CD4-positive, alpha-beta memory T cell (primary cell): ENCODE measurements at places on chromosomes 4 and X. TPM values are rescaled to one million over a fixed set of nuclear protein-coding genes. Genes with fewer than 3 reads are reported as not detected.

The RAB41 gene
- total RNA-seq: not detected

The C4orf46 gene
- 4.4 TPM for total RNA-seq

The PTTG2 gene
- 1.5 TPM for total RNA-seq

The CLGN gene
- total RNA-seq: not detected

The GASK1B gene
- total RNA-seq: 0.70 TPM

The ZNF185 gene
- total RNA-seq: 2.0 TPM

The HSFX2 gene
- not detected for total RNA-seq

The TSPAN5 gene
- 16.8 TPM for total RNA-seq

The AADAT gene
- not detected for total RNA-seq

The IL13RA1 gene
- total RNA-seq: 0.79 TPM

The SCLT1 gene
- 18.2 TPM for total RNA-seq

The UGT8 gene
- 0.36 TPM for total RNA-seq

The CT45A5 gene
- not detected for total RNA-seq

The TMEM271 gene
- total RNA-seq: not detected

The TBC1D9 gene
- total RNA-seq: 0.38 TPM

The PGRMC1 gene
- 15.9 TPM for total RNA-seq

The MTMR8 gene
- 7.6 TPM for total RNA-seq

The FAM156B gene
- total RNA-seq: 6.9 TPM

The TAF7L gene
- not detected for total RNA-seq

The TMPRSS11B gene
- not detected for total RNA-seq

The MAGEB2 gene
- total RNA-seq: not detected

The GDPD2 gene
- not detected for total RNA-seq

The PRIMPOL gene
- total RNA-seq: 23.2 TPM

The MAGEB17 gene
- not detected for total RNA-seq

The KIF4A gene
- 0.17 TPM for total RNA-seq

The ARSJ gene
- 0.17 TPM for total RNA-seq

The ATP2B3 gene
- not detected for total RNA-seq

The HELT gene
- total RNA-seq: not detected

The IGSF1 gene
- total RNA-seq: not detected

The ESX1 gene
- total RNA-seq: not detected

The COL4A5 gene
- not detected for total RNA-seq

The CT55 gene
- not detected for total RNA-seq

The FREM3 gene
- not detected for total RNA-seq

The FAM9B gene
- total RNA-seq: not detected

The TKTL2 gene
- not detected for total RNA-seq

The PWWP3B gene
- total RNA-seq: not detected

The TRIM75 gene
- not detected for total RNA-seq

The IL15 gene
- 6.1 TPM for total RNA-seq

The NWD2 gene
- not detected for total RNA-seq

The TCEAL5 gene
- not detected for total RNA-seq
